Osteoblast (primary cell): ENCODE measurements at places on chromosomes 1 and 21. TPM values are rescaled to one million over a fixed set of nuclear protein-coding genes. Genes with fewer than 3 reads are reported as not detected.

RGS13 gene
- total RNA-seq, result not detected in 2 replicates

IKBKE gene
- 14.7 and 18.8 TPM in 2 replicates for total RNA-seq

EVA1C gene
- total RNA-seq, result 5.0 and 8.0 TPM in 2 replicates

GRCh38 chr1:171995573-171995972 is 154.3 kb downstream of the DNM3 start:
- DNase-seq, result no peak

DNA sequence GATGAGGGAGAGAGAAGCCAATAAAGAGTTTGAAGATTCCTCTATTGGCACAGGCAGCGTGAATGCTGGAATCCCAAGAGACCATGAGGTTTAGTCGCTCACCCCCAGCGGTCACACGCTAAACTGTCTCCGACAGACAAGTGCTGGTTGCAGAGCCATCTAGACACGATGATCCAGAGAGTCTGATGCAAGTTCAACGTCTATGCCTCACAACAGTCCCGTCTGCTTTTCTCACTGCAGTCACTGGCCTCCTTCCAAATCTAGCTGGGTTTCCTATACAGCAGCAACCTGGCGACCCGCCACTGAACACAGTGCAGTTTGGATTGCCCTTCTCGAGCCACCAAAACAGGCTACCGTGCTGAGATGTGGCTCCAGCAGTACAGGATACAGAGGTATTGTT is 98.6 kb upstream of the KRTAP19-8 start:
- no peak for DNase-seq

- DNase-seq, result no peak
Observed at GRCh38 chr21:25501996-25502665, 105.2 kb downstream of the MRPL39 start.

DNA sequence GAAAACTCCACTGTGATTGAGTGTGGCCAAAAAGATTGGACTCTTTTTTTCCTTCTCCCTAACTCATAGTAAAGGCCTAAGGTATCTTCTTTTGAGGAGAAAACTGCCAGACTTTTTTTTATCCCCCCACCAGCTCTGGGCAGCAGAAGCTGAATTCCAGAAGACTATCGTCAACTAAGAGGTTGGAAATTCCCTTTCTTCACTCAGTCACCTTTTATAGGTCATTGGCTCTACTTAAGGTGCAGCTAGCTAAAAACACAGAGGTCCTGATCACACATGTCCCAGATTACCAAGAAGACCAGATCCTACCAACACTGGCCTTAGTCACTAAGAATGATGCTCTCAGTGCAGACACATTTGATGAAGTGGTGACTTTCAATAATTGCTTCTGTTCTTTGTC is 1441.2 kb downstream of the PLA2G4A start:
- no peak for DNase-seq

GRCh38 chr1:85132078-85132720 is 68.6 kb downstream of the SYDE2 start:
- no peak for DNase-seq

GRCh38 chr1:54191525-54191924 is 8.3 kb downstream of the CYB5RL start:
- no peak for DNase-seq

DNA sequence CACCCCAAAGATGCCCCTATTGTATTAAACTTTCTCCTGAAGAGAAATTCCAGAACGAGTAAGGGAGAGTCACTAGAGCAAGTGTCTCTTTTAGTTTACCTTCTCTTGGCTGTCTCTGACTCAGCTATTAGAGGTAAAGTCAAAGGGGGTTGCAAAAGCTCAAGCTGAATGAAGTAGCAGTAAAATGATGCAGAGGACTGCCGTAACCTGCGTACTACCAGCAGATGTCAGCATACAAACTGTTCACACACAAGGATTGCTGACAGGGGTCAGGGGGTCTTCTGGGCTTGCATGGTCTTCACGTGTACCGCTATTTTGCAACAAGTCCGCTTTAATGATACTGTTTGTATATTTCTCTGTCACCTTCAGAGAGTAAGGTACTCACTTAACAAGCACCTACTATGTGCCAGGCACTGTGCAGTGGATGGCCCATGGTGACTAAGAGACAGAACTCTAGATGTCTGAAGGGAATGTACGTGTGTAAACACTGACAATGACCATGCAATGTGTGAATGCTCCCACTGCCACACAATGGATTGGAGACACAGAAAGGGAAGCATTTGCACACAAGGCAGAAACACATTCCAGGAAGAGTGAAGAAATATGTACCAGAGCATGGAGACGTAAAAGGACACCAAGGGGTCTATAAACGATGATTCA is 34.9 kb downstream of the CHML start:
- DNase-seq, result no peak

GRCh38 chr1:225871359-225872074 is 10.7 kb downstream of the TMEM63A start:
- peak; percentile 19 for DNase-seq

DNA sequence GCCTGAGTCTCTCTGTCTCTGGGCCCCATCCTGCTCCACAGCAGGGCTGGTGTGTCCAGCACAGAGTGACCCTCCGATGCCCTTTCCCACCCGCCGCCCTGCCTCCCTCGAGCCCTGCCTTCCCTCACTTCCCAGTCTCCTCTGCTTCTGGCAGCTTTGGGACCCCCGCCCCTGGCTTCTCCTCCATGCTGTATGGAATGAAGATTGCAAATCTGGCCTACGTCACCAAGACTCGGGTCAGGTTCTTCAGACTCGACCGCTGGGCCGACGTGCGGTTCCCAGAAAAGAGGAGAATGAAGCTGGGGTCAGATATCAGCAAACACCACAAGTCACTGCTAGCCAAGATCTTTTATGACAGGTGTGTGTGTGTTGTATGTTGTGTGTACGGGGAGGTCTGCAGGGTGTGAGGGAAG is 14.3 kb downstream of the MOV10 start:
- DNase-seq, result peak; percentile 66

- no peak for DNase-seq
Observed at GRCh38 chr1:242023805-242024204, 24.9 kb upstream of the MAP1LC3C start.

- DNase-seq, result no peak
Observed at GRCh38 chr1:165845992-165846748, 18.8 kb downstream of the UCK2 start.

- DNase-seq, result no peak
Observed at GRCh38 chr1:198399452-198399851, 141.0 kb downstream of the ATP6V1G3 start.
